Activated gamma-delta T cell treated with Interleukin-2 at 50 U/mL for 16 hours (primary cell): ENCODE measurements at places on chromosomes 12 and 14.

DNA sequence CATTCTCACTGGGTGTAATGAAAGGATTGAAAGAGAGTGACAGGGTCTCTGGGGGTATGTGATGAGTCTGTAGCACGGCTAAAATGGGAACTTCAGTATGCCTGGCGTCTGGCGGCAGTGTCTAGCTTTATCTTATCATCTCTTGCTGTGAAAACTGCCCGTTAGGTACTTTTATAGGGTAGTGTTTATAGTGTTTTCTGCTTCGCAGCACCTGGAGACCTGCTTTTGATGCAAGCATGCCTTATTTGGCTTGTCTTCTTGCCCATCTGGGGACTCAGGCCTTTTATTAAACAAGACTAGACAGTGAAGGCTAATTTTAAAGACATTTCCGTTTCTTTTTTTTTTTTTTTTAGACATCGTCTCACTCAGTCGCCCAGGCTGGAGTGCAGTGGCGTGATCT is 36.3 kb upstream of the ALDH2 start:
- no peak for DNase-seq

DNA sequence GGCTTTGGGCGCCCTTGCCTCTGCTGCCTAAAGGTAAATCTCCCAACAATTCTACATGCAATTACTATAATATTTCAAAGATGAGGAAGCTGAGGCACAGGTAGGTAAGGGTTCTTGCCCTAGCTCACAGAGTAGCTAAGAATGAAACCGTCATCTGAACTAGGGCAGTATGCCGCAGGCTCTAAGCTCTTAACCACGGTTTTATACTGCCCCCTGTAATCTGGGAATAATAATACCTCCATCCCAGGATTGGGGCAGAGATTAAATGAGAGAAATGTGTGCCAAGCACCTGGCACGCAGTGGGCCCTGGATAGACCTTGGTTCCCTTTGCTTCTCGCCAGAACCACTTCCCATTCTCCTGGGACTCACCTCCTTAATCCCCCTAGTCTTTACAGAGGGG is 1.5 kb upstream of the HRK start:
- DNase-seq = no peak

- no peak for DNase-seq
Observed at GRCh38 chr14:74942181-74942580, 13.2 kb downstream of the PGF start.

DNA sequence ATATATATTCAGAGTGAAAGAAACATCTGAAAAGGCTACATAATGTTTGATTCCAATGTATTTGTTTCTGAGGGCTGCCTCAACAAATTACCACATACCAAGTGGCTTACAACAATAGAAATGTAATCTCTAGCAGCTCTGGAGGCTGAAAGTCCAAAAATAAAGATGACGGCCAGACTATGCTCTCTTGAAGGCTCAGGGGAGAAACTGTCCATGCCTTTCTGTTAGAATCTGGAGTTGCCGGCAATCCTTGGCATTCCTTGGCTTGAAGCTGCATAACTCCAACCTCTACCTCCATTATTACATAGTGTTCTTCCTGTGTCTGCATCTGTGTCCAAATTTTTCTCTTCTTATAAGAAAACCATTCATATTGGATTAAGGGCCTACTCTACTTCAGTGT is 68.1 kb upstream of the PLEKHG7 start:
- DNase-seq = no peak

DNA sequence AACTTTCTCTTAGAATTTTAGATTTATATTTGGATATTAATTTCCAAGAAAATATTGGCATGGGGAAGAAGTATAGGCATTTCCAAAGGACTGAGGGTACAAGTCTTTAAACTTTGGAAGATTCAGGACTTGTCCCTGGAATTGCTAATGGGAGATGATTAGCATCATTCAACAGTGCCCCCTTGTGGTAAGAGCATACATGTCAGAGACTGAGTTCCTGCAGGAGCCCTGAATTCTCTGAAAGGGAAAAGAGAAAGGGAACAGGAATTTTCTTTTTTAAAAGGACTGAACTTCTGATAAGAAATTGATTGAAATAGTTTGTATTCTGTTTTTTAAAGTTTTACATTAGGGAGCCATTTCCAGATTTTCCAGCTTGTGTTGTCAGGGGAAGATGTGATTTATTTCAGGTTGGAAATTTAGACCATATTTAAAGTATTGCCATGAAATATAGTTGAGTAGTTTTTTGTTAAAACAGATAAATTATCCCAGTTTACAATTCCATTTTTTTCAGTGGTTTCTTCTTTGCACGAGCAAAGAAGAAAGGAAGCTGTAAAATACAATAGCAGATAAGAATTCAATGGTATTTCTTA is 44.0 kb upstream of the REP15 start:
- peak; percentile 19 for DNase-seq

DNA sequence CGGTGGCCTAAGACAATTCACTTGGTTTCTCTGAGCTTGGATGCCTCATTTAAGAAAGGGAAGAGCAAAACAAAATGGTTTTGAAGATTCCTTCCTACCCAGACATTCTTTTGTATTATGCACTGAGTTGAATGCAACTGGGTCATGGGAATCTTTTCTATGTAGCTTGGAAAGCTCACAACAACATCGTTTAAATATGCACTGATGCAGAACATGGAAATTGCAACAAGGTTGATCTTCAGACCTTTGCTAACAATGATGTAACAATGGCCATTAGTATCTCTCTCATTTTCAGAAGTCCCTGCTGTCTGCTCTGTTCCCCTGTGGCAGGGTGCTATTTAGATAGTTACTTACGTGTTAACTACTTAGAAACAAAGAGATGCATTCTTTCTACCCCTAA is 30.1 kb upstream of the IGF1 start:
- DNase-seq = no peak

GRCh38 chr14:76984297-76984696 is 44.2 kb downstream of the IRF2BPL start:
- DNase-seq = no peak

DNA sequence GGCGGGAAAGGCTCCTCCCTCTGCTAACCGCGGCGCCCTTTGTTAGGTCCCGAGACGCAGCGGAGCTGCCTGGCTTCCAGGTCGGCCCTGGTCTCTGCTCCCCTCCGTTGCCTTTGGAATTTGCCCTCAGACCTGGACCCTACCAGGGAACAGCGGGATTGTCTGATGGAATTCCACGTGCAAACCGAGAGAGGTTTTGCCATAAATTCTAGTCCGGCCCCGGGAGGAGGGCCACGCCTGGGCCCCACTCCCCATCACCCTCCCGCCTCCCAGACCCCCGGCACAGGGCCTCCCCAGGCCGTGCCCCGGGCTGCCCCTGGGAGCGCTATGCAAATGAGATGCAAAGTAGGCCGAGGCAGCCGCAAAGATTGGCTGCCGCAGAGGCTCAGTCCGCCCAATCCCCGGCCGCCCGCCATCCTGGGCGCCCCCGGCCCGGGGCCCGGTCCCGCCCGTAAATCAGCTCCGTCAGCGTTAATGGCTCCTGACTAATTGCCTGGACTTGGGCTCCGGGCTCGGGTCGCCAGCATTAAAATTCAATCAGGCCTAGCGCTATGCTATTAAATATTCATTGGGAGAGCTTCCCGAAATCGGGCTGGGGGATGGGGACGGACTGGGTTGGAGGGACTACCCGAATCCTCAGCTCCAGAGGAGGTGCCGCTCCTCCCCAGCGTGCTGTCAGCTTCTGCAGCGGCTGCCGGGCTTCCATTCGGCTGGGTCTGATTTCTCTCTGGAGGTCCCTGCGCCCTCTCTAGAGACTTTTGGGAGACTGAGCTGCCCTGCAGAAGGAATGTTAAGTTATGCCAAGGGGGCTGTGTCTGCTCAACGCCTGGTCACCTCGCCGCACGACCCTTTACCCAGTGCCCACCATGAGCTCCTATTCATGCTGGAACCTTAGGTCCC is 15.7 kb upstream of the FIGNL2 start:
- no peak for DNase-seq

DNA sequence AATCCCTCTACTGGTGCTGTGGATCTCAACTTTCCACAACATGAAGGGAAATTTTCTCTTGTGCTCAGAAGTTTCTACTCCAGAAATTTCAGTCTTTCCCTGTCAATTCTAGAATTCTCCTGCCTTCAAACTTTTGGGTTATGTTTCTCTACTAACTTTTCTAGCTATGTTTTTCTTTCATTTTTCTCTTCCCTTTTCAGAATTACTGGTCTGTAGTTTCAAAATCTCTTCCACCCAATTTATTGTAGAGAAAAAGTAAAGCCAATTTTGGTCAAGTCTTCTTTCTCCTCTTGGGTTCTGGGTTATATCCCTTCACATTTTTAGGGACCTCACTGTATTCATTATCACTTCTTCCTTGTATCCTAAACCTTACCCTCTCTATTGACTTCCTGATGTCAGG is 18.9 kb downstream of the CNTN1 start:
- DNase-seq = no peak

- DNase-seq = no peak
Observed at GRCh38 chr12:68393417-68393816, 61.3 kb upstream of the MDM1 start.

DNA sequence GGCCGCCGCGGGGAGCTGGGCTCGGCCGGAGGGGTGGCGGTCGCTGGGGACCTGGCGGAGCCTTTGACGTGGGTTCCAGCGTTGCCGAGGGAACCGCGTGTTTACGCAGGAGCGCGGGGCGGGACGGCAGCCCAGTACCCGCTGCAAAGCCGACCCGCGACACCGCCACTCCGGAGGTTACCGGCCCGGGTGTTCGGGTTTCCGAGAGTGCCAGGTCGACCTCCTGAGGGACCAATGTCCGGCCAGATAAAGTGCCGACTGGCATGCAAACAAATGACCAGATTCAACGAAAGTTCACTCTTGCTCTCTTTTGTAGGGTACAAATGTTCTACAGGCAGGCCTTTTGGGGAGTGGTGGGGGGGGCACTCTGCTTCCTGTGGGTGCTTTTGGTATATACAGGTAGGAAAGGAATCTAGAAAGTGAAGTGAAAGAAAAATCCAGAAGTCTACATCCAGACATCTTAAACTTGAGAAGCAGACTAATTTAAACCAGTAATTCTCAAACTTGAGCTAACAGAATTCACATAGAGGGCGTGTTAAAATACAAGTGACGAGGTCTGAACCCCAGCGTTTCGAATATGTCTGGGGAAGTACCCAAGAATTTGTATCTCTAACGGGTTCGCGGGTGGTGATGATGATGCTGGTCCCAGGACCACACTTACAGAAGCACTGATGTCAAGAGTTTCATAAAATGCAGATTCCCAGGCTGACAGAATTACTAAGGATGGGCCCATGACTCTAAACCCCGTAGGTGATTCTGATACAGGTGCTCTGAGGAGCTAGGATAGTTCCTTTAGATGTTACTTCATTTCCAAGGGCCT is at the start of gene GPR135:
TSS of gene GPR135 (minus strand) at position 65 of the 820 bp plus-strand sequence. CDS start 154 bp downstream, outside the sequence.
- DNase-seq = peak; percentile 32

- DNase-seq = no peak
Observed at GRCh38 chr12:56336361-56337167, 2.1 kb upstream of the IL23A start.

DNA sequence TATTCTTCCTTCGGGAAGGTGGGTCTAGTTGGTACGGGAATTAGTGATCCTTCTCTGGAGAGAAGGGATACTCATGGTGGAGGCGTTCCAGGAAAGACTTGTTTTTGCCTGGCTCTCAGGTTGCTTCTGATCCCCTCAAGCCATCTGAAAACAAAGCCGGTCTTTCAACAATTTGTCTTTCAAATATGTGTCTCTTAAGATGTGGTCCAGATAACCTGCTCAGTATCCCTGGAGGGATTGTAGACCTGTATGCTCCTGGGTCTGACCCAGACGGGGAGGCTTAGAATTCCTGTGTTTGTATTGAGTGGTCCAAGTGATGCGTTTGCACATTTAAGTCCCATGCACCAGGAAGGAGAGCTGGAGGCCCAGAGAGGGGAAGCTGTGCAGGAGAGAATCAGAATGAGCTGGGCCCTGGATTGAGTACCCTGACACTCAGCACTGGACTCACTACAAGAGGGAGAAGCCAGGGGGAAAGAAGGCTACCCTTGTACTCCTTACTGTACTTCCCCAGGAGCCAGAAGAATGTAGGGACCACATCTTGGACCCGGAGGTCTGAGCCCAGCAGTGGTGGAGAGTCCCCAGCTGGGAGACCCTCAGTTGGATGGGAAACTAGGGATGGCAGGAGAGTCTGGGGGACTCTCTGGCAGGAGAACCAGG is 40.4 kb downstream of the ERH start:
- DNase-seq = no peak

DNA sequence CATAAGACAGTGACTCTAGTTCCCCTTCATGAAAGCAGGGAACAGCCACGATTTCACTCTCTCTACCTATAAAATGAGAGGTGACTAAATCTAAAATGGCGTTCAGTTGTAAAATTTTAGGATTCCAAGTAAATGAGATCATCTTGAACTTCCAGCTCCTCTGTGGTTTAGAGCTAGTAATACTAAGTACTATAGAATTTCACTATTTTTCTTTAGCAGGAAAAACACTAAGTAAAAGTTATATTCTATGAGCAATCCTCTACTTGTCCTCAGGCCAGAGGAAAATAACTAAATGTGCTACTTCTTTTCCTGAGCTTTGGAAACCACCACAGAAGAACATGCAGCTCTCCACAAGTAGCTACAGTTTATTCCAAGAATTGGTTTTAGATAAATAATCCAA is 55.6 kb downstream of the NIN start:
- DNase-seq = no peak
